ENCODE measurements at places on chromosomes 11 and 22. TPM values are rescaled to one million over a fixed set of nuclear protein-coding genes. Genes with fewer than 3 reads are reported as not detected.

DNA sequence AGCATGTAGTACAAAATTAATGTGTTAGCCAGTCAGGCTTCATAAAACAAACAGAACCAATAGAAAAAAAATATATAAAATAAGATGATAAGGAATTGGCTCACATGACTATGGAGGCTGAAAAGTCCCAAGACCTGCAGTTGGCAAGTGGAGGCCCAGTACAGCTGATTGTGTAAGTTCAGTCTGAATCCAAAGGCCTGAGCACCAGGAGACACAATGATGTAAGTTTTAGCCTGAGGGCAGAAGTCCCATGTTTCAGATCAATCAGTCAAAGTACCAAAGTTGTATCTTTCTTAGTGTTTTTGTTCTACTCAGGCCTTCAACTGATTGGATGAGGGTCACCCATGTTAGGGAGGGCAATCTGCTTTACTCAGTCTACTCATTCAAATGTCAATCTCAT is 14.3 kb upstream of the OR10D3 start:
- no peak for DNase-seq

GRCh38 chr11:17905477-17905876 is 107.4 kb downstream of the SERGEF start:
- DNase-seq: no peak

- DNase-seq: no peak
These were observed 151.3 kb downstream of the DLG2 start for GRCh38 chr11:85475660-85476517.

PANX3 gene
- total RNA-seq: not detected

NOX4 gene
- 1.6 TPM for total RNA-seq

DNA sequence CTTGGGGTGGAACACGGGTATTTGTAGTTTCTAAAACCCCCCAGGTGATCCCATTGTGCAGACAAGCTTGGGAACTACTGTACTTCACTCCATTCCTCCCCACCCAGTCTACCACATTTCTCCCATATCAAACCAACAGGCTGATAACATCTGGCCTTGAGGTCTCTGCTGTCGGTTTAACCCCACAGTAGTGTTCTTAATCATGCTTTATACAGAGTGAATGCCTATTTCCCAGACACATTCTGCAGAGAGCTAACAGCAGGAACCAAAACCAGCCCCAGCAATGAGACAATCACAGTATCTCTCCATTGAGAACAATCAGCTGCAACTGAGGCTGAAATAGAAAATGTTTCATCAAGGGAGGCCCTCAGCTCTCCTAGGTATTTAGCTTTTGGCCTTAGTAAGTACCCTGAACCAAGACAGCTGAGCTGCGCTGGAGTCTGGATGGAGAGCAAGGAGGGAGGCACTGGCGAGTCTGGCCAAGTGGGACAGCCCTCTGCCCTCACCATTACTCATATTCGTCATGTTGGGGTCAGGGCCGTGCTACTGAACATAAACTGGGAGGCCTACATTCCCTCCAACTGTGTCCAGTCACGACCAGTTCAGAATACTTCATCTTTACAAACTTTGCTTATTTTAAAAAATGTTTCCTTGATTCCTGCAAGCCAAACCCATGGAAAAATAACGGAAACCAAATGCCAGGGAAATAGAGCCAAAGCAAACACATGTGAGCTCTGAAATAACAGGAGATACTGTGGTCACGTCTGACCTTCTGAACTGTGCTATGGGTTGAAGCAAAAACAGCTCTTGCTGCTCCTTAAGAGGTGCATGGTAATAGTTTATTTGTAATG is 81.0 kb downstream of the CCDC34 start:
- DNase-seq: no peak

DNA sequence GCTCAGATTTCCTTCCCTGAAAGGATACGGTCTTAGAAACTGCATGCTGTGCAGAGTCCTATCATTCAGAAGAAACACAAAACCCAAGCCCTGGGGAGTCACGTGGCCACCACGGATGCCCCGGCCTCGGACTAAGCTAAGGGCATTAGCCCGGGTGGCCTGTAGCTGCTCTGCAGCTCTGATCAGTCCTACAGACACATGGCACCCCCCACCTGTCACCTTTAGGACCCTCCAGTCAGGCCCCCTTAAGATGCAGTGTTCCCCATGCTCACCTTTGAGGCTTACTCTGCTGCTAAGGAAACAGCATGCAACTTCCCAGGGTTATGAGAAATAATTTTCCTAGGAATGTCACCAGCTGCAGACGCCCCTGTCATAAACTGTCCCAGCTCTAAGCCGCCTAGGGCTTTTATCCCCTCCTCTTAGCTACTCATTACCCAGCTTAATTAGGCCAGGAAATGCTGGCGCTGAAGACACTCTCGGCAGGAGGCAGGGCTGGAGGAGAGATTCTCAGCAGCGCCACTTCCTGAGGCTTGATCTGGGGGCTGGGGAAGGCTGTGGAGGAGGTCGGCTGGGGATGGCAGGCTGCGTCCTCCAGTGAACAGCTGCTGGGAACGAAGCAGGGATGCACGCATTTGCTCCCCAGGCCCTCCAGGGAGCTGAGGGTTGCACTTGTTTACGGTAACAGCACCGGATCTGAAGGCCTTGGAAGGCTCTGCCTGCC is 47.2 kb upstream of the ADA2 start:
- no peak for DNase-seq

DNA sequence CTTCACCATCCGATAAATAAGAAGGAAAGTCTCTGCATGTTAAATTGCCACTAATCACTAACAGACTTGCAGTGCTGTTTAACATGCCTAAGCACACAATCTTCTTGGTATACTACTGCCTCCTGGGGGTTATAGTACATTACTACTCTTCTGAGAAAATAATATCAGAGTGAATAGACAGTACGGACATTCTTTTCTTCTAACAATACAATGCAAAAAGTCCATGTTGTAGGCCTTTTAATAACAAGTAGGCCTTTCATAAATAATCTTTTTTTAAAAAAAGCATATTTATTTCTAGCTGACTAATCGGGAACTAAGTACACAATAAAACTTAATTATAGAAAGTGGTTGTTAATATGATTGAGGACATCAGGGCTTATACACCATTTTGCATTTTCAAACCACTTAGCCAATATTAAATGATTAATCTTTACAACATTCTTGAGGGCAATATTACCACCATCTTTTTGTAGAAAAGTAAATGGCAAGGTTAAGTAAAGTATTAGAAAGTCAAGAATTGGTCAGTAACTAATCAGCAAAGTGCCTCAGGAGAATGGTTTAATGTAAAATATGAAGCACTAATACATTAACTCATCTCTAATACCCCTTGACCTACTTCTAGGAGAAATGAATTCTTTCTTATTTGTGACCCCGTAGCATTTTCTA is 84.7 kb downstream of the TTC28 start:
- DNase-seq: no peak

GRCh38 chr11:10916665-10917064 is 58.8 kb upstream of the ZBED5 start:
- DNase-seq: no peak

DNA sequence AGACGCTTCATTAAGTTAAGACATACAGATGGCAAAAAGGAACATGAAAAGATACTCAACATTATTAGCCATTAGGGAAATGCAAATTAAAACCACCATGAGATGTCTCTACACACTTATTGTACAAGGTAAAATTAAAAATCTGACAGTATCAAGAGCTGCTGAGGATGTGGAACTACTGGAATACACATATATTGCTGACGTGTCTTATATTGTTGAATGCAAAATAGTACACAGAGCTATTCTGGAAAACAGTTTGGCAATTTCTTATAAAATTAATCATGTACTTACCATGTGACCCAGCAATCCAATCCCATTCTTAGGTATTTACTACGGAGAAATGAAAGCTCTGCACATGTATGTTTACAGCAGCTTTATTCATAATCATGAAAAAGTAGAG is 742.5 kb downstream of the TBC1D22A start:
- DNase-seq: no peak

DNA sequence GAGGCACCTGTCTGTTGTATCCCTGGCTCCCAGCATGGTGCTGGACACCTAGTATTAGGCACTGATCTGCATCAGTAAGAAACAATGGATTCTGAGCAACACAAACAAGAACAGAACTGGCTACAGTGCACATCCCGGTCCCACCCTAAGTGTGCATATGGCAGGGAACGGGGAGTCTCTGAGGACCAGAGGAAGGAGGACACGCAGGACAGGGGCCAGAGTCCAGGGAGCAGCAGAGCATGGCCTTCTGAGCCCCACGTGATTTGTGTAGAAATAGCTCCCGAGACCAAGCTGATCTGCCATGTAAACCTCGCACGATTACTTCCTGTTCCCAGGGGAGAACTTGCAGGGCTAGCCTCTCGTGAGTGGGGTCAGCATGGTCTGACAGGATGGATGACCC is 12.7 kb upstream of the SNX32 start:
- no peak for DNase-seq

TMEM225 gene
- total RNA-seq: not detected

MS4A4A gene
- 8.4 TPM for total RNA-seq

CDC42EP2 gene
- 21.0 TPM for total RNA-seq

GRCh38 chr11:117428186-117428855 is 100.7 kb downstream of the CEP164 start:
- no peak for DNase-seq

IL17REL gene
- not detected for total RNA-seq

DNA sequence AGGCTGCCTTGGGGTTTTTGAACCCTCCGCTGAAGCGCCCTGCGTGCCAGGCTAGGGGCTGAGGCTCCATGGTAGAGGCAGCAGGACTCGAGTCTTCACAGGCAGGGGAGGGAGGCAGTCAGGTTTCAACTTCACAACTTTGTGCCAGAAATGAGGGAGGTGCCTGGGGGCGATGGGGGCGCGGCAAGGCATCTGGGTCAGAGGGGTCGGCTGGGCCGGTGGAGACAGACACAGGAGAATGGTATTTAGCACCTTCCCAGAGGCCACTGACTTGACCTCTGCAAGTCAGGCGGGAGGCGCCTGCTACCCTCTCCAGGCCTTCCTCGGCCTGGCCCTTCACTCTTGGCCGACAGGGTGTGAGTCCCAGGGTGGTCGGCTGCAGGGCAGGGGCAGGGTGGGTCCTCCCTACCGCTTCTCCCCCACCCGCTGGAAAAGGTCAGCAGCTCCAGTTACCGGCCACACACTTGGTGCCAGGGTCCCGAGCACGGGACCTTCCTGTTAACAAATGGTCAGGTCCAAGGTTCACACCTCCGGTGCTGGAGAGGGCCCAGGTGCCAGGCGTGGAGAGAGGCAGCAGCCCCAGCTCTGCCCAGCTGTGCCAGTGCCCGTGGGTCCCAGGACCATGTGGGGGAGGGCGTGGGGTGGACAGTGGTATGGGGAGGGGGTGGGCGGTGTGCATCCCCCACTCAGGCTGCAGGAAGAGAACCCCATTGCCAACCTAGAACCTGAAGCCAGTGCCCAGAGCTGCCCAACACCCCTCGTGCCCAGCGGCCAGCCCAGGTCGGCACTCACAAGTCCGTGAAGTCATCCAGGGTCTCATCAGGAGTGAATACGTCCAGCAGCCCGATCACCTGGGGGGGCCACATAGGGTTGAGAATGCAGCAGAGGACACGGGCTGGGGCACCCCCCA is 3.8 kb downstream of the MAPK12 start:
- no peak for DNase-seq

MEI1 gene
- total RNA-seq: 6.8 TPM

DNA sequence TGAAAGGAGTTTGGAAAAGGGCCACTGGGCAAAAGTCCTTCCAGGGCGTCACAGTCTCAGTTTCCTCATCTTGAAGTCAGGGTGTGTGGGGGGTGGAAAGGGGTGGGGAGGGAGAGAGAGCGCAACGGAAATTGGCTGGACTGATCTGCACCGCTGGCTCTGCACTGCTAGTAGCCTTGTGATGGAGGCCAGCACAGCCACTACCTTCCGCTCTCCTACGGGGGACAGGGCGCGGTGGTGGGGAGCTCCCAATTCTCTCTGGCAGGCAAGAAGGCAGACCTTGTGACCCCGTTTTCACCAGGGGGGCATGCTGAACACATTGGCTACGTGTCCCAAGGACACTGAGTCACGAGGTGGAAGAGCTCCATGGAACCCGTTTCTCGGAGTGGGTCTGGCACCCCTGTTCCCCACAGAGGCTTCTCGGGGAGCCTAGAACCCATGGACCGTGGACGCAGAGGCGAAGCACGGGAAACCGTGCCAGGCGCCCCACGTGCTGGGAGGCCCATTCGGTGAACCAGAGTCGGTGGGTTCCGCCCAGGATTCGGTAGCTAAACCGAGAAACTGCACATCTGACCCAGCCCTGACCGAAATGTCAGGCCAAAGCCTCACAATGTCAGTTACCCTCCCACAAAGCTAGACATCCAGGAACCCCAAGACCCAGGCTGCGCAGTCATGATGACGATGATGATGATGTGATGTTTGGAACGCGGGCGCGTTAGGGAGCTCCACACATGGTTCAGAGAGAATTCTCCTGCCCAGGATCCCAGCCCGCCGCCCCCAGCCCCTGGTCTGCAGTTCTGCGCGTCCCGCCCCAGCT is 28.3 kb upstream of the WNT11 start:
- DNase-seq: peak; percentile 72

GRCh38 chr22:35835267-35835997 is 117.8 kb downstream of the APOL5 start:
- no peak for DNase-seq

KRTAP5-7 gene
- 5.8 TPM for total RNA-seq

- no peak for DNase-seq
These were observed 6.4 kb downstream of the PRPF19 start for GRCh38 chr11:60899977-60900376.

- DNase-seq: no peak
These were observed 88.4 kb upstream of the RTL6 start for GRCh38 chr22:44586351-44586990.

GRCh38 chr22:25159028-25159427 is 40.6 kb upstream of the CRYBB3 start:
- DNase-seq: no peak

- no peak for DNase-seq
These were observed 76.5 kb upstream of the SNX19 start for GRCh38 chr11:130992788-130993187.

DNA sequence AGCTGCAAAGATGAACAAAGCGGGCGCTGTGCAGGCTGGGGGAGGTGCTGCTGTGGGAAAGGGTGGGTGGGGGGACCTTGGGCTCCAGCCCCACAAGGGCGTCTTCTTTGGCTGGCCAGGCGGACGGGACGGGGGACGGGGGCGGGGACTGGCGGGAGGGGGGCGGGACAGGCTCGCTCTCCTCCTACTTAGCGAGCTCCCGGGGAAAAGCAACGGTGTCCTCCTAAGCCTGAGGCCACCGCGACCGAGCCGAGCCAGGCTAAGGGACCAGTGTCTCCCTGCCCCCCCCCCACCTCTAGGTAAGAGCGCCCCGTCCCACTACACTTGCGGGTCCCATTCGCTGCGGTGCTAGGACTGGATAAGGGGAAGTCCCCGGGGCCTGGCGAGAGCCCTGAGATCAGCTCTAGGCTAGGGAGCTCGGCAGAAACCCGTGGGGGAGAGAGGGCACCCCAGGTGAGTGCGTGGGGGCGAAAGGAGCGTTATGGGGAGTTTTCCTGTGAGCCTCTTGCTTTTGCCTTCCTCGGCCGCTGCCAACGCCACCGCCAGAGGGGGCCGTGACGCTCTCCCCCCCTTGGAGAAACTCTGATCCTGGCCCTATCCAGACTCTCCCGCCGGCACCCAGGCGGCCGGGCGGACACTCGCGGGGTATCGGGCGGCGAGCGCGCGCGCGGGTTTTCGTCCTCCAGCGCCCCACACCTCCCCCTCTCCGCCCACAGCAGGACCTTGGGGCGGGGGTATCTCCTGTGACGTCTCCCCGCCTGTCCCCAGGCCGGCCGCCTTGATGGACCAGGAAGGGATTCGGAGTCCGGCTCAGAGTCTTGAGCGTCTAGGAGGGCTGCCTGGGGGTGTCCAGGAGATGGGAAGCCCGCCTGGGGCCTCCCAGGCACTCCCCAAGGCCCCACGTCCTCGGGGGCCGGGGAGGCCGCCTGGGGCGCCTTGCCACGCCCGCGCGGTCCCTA is at the start of gene PHLDB1:
TSS of gene PHLDB1 (plus strand) at position 215 of the 959 bp plus-strand sequence. CDS start 6,222 bp downstream, outside the sequence.
- DNase-seq: no peak

ART5 gene
- not detected for total RNA-seq
